ENCODE measurements at places on chromosomes 7 and 10.

DNA sequence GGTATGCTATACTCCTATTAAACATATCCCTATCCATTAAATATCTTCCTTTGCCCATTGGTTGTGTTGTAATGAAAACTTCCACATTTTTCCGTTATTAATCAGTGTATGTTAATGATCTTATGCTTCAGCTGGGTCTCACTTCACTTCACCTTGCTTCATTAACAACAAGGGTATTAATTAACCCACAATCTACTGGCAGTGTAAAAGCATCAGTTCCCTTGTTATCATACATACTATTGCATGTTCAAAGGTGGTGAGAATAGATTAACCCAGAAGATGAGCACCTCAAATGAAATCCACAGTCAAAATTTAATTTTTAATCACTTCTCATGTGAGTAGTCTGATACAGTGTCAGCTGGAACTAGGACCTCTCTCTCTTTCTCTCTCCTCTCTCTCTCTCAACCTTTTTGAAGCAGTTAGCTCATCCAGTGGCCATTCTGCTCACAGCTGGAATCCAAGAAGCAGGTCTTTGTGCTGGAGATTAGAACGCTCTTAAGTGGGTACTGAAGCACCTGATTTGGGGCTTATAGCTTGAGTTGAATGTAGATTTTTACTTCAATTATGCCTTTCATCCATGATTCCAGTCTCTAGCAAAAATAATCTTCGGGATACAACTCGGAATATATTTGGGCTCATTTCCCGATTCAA lies 172.3 kb downstream of the RAPGEF5 start:
- no peak for DNase-seq

GRCh38 chr10:88848499-88848898 lies 3.1 kb downstream of the ANKRD22 start:
- no peak for DNase-seq

DNA sequence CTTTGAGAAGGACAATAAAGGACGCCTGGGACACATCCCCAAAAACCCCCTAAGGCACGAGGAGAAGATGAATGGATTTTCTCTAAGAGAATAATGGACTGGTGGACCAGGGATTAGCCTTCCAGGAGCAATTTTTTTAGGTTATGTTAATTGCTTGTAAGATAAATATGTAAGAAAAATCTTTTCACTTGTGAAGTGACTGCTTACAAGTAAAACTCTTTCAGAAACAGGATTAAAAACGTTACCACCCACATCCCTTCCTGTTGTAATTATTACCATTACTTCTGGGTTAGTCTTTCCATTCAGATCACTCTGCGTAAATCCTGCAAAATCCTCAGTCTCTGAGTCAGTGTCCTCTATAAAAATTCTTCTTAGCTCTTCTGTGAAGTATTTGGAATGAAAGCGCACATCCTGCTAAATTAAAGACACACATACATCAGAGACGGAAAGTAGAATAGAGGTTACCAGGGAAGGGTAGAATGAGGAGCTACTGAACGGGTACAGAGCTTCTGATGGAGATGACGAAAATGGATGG lies 34.3 kb downstream of the CDCA7L start:
- DNase-seq = no peak

DNA sequence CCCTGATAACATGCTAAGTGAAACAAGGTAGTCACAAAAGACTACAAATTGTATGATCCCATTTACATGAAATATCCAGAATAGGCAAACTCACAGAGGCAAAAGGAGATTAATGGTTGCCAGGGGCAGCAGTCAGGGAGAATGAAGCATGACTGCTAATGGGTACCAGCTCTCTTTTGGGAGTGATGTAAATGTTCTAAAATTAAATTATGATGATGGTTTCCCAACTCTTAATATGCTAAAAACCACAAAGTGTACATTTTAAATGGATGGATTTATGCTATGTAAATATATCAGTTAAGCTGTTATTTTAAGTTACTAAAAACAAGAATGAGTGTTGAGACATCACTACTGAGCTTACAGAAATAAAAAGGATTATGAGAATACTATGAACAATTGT lies 12.6 kb downstream of the CYP51A1 start:
- DNase-seq = no peak

DNA sequence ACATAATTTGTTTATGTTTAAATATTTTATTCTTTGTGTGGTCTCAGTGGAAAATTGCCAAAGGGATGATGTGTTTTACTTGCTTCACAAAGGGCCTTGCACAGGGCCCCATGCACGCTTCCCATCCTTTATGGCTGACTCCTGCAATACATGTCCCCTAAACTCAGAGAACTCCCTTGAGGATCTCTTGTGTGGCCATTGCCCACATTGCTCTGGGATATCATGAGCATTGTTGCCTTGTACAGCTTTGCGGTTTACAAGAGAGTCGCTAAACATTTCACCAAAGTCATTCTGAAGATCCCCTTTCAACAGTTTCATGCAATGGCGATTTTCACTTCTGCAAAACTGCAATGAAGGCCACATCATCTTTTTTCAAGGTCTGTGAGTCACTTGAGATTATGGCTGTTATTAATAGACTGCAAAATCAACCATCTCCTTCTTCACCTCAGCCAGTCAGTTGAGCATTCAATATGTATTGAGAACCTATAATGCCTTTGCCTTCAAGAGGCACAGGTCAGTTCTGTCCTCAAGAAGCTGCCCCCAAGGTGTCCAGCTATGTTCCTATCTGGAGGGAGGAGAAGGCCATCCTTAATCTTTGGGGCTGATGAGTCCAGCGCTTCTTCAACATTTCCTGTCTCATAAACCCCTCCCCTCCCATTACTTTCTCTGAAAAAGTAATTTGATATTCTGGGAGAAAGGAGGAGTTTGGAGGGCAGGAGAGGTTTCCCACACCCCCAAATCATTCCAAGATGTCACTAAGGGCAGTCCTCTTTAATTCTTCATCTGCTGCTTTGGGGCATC lies 108.1 kb downstream of the CCDC71L start:
- no peak for DNase-seq

- no peak for DNase-seq
Observed at GRCh38 chr7:48741545-48741944, 182.8 kb upstream of the CDC14C start.

GRCh38 chr10:122931088-122931906 lies 20.9 kb downstream of the FAM24A start:
- DNase-seq = no peak

GRCh38 chr10:100989088-100989487 lies 1.7 kb downstream of the TWNK start:
- no peak for DNase-seq

- DNase-seq = no peak
Observed at GRCh38 chr10:114649217-114649903, 8.7 kb downstream of the ABLIM1 start.

All from activated CD4-positive, alpha-beta T cell treated with anti-CD3 and anti-CD28 coated beads for 48 hours (primary cell).